LHCN-M2 (cell line): ENCODE measurements at places on chromosomes 3 and 15. TPM values are rescaled to one million over a fixed set of nuclear protein-coding genes. Genes with fewer than 3 reads are reported as not detected.

The BFSP2 gene
- not detected in 2 replicates for total RNA-seq

The FSIP1 gene
- 0.38 and 1.1 TPM in 2 replicates for total RNA-seq

DNA sequence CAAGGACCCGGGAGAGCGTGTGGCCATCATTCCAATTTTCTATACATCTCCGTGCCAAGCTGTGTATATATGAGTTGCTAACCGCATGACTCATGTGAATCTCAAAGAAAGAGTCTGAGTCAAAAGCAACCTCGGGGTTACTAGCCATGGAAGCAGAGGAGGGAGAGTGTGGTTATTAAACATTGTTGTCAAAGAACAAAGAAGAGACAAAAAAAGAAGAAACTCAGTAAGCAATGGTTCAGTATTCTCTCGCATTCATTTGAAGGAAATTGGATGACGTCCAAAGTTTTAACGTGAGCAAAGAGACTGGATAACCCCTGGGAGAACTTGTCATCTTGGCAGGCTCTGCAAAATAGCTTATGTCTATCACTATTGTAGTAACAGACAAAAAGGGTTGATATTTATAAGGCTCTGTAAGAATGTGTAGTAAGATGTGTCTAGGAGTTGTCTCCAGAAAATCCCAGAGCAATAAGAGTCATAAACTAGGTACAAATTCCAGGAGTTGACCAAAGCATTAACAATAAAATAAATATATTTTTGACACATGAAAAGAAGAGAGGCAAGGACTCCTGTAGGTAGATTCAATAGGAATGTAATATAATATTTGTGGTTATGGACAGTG, 52.8 kb upstream of the GRM7 start:
- no peak for DNase-seq

GRCh38 chr3:36488077-36488789, 107.9 kb downstream of the STAC start:
- no peak for DNase-seq

- DNase-seq: no peak
These were observed 53.3 kb downstream of the ST6GAL1 start for GRCh38 chr3:186983659-186984058.

- no peak for DNase-seq
These were observed 117.3 kb downstream of the RFTN1 start for GRCh38 chr3:16396202-16396601.

GRCh38 chr3:61537366-61537765, 24.0 kb upstream of the PTPRG start:
- no peak for DNase-seq

The CFAP20DC gene
- total RNA-seq: 5.1 and 8.2 TPM in 2 replicates

The FOXL2 gene
- total RNA-seq: 6.3 and 7.4 TPM in 2 replicates

The ACAD9 gene
- total RNA-seq: 50.1 and 51.6 TPM in 2 replicates

GRCh38 chr3:11005686-11006256, 13.2 kb downstream of the SLC6A1 start:
- DNase-seq: no peak

DNA sequence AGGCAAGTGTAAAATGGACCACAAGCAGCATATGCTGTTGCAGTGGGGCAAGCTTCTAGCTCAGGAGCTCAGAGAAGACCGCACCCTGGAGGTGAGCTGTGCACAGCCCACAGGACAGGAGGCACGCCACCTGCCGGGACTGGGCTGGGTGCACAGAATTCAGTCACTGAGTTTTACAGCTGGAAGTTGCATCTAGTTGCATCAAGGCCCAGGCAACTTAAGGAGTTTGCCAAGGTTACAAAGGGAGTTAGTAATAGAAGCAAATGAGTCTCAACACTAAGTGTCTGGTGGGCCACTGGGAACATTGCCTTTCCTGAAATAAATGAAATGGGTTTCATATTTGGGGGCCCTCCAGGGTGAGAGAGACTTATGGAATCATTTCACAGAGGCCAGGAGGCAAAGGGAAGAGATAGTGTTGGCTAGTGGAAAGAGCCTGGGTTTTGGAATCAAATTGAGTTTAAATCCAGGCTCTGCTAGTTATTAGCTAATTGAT, 36.0 kb upstream of the TIMP4 start:
- DNase-seq: no peak
